ENCODE measurements at places on chromosomes 6 and 20.

DNA sequence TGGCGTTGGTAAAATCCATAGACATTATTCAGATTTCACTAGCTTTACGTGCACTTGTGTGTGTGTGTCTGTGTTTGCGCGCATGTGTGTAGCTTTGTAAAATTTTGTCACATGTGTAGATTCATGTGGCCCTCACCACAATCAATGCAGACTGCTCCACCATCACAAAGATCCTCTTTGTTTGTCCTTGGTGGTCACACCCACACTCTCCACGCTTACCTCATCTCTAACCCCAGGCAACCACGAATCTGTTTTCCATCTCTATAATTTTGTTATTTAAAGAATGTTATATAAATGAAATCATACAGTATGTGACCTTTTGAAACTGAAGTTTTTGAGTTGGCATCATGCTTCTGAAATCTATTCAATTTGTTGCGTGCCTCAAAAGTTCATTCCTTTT lies 58.5 kb downstream of the GRM1 start:
- no peak for DNase-seq

DNA sequence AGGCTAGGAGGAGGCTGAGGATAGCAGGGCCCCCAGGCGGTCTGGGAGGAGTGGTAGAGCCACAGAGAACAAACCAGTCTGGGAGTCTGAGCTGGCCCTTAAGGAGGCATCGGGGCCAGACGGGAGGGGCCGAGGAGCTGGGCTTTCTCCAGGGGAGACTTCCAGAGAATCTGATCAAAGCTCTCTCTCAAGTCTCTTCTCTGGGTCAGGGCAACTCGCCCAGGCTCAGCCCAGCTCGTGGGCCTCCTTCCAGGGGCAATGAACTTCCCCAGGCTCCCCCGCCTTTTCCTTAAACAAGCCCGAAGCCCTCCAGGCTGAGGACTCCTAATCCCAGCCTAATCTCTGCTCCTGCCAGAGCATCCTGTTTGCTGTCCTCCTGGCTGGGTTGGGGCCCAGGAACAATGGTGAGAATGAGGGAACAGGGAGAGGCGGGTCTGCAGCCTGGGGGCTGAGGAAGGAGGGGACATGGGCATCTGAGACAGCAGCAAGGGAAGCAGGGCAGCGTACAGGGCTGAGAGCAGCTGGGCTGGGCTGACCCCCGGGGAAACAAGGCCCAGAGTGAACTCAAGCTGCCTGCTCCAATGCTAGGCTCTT lies 173.6 kb downstream of the ANKRD60 start:
- no peak for DNase-seq

GRCh38 chr6:6746333-6746969 lies 157.9 kb downstream of the LY86 start:
- DNase-seq: no peak

- DNase-seq: no peak
These were observed 79.9 kb downstream of the BMP6 start for GRCh38 chr6:7805850-7806214.

DNA sequence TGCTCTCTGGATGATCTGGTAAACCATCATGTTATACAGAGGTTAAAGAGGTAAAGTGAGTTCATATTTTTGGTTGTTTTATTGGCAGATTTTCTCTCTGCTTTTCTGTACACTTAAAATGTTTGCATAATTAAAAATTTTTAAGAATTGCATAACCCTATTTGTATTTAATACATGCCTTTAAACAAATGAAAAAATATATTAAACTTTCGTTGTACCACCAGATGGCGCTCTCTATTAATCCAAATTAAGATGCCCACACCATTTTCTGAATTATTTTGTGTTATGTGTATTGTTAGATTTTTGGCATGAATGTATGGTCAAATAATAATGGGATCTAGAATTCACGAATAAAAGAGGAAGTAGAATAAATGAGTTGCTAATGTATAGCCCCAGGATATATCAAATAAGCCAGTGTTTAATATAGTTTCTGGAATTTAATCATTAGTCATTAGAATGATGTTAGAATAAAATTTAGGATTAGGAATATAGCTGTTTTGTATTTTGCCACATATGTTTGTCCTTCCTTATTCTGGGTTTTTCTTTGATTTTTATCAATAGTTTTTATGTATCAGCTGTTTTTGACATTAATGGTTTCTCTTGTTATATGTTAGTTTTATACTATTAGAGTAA lies 38.9 kb downstream of the SMAP1 start:
- peak; percentile 79 for DNase-seq

GRCh38 chr6:165634101-165634880 lies 28.8 kb downstream of the PDE10A start:
- DNase-seq: no peak

DNA sequence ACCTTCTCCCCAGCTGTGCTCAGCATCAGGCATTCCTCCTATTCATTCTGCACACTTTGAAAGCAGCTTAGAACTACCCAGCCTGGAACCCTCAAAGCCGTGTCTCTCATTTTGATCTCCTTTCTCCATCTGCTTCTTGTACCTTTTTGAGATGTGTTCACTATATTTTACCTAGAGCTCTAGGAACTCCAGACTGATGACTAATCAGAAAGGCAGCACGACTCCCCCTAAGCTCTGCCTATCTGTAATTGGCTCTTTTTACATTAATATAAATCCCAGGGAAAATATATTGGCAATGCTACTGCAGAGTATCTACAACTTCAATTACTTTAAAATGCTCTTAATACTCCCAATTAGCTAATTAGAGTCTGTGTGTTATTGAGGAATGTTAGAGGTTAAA lies 671.5 kb downstream of the CBLN4 start:
- no peak for DNase-seq

GRCh38 chr6:10583509-10583901 lies 62.4 kb downstream of the GCNT2 start:
- no peak for DNase-seq

GRCh38 chr6:119348748-119349360 lies 707 bp downstream of the MAN1A1 start:
- DNase-seq: no peak

DNA sequence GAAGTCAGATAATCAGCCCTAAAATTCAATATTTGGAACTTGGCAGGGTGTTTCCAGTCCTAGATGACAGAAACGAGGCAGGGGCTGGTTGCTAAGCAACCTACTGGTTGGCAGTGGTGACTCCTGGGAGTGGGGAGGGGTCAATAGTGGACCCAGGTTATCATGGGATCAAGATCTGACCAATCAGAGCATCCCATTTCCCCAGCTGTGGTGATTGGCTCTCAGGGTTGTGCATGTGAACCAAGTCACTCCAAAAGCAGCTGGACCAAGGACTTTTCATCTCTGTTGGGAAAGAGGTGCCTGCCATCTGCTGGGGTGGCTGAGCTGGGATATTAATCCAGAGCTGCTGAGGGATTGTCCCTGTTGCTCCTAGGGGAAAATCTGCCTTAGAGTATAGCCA lies 253.4 kb downstream of the PREX1 start:
- peak; percentile 10 for DNase-seq

All from fibroblast of pulmonary artery (primary cell).